ENCODE measurements at places on chromosomes 11 and 22. TPM values are rescaled to one million over a fixed set of nuclear protein-coding genes. Genes with fewer than 3 reads are reported as not detected.

GRCh38 chr11:7548659-7549274, 35.0 kb downstream of the PPFIBP2 start:
- DNase-seq = peak; percentile 89

GRCh38 chr11:126459691-126460281, 104.3 kb downstream of the ST3GAL4 start:
- no peak for DNase-seq

DNA sequence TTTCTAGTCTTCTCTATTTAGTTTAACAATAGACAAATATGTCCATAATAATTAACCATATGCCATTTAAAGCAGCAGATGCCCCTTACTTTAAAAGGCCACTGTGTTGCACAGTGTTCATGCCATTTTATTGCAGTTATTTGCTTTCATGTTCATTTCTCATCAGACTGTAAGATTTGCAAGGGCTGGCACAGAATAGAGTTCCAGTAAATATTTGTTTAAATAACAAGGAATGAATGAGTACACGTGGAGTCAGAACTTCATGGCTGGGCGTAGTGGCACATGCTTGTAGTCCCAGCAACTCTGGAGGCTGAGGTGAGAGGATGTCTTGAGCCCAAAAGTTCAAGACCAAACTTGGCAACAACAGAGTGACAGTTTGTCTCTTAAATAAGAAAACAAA, 1228.6 kb downstream of the LRRC4C start:
- DNase-seq = no peak

GRCh38 chr22:48863965-48864528, 963.6 kb downstream of the BRD1 start:
- DNase-seq = no peak

- no peak for DNase-seq
Observed at GRCh38 chr11:130518164-130518680, 69.8 kb downstream of the ADAMTS15 start.

GRCh38 chr11:492427-493226, 14.4 kb downstream of the RNH1 start:
- DNase-seq = no peak

Gene OR51A2
- not detected for total RNA-seq

- no peak for DNase-seq
Observed at GRCh38 chr11:10268746-10269488, 25.1 kb downstream of the SBF2 start.

DNA sequence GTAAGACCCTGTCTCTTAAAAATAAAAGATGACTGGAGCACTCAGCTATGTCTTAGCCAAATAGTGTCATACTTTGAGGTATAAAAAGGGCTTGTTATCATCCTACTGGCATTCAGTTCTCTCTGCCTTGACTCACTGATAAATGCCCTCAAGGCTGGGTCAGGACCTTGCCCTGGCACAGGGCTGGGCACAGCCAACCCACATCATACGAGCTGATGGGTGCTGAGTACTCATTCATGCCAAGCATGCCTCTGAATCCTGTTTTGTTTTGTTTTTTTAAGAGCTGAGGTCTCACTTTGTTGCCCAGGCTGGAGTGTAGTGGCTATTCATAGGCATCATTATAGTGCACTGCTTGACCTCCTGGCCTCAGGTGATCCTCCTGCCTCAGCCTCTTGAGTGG, 1.9 kb downstream of the SMTNL1 start:
- DNase-seq = no peak

DNA sequence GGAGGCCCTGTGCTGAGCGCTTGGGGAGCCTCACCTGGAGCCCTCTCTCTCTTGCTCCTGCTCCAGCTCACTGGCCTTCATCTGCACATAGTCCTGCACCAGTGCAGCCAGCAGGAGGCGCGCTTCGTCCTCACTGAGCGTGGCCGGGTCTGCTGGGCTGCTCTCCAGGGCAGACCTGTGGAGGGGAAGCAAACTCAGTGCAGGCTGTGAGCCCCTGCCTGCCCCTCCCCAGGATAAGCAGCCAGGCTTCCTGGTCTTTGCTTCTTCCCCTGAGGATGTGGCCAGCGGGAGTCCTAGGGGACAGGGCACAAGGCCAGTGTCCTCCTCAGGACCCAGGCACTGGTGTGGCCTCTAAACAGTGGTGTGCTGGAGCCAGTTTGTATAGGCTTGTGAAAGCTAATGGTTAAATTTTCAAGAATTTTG, 2.2 kb downstream of the CALCA start:
- peak; percentile 92 for DNase-seq

Gene C11orf91
- not detected for total RNA-seq

Gene APLNR
- 0.39 TPM for total RNA-seq

DNA sequence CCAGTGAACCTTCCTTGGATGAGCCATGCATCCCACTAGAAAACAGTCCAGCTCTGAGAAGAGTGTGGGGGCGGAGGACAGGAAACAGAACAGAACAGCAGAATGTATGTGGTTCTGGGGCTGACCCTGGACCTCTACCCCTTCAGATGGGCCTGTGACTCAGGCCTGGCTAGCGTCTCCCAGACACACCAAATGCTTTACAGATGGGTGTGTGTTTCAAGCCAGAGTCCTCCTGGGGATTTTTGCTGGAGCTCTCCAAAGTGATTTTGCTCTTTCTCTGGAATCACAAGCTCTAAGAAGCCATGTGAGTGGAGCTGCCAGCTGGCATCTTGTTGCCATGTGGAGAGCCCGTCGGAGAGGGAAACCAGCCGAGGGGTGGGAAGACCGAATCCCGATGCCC, 13.2 kb upstream of the C1QTNF4 start:
- DNase-seq = no peak

- DNase-seq = no peak
Observed at GRCh38 chr22:44221710-44222475, 41.2 kb downstream of the PARVG start.

GRCh38 chr11:47979378-47980087, 826 bp upstream of the PTPRJ start:
- DNase-seq = peak; percentile 75

DNA sequence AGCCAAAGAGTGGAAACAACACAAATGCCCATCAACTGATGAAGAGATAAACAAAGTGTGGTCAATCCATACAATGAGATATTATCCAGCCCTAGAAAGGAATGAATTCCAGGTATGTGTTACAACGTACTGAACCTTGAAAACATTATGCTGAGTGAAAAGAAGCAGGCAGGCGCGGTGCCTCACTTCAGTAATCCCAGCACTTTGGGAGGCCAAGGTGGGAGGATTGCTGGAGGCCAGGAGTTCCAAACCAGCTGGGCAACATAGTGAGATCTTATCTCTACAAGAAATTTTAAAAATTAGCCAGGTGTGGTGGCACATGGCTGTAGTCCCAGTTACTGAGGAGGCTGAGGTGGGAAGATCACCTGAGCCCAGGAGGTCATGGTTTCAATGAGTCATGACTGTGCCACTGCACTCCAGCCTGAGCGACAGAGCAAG, 24.6 kb upstream of the TESMIN start:
- no peak for DNase-seq

- peak; percentile 37 for DNase-seq
Observed at GRCh38 chr11:69644962-69645675, 4.2 kb downstream of the CCND1 start.

GRCh38 chr11:22552885-22553284, 72.7 kb downstream of the FANCF start:
- DNase-seq = no peak

Gene OR52E8
- not detected for total RNA-seq

DNA sequence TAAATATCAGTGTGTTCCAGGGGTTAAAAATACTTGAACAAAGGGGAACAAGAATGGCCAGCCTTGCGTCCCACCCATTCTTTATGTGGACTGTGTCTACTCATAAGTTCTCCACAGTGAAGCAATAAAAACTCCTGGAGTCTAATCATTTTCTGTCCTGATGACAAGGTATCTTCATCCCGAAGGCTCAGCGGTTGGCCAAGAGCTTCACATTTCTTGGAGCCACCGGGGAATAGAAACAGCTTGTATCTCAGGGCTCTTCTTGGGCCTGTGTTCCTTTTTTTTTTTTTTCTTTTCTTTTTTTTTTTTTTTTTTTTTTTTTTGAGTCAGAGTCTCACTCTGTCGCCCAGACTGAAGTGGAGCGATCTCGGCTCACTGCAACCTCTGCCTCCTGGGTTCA, 36.8 kb upstream of the ADORA2A start:
- DNase-seq = no peak

- DNase-seq = no peak
Observed at GRCh38 chr22:40348025-40348658, 1.8 kb downstream of the ADSL start.

Gene MOGAT2
- not detected for total RNA-seq

GRCh38 chr11:8809939-8810539, 101.0 kb upstream of the AKIP1 start:
- no peak for DNase-seq

- DNase-seq = peak; percentile 23
Observed at GRCh38 chr22:45228401-45228754, 12.3 kb downstream of the KIAA0930 start.

DNA sequence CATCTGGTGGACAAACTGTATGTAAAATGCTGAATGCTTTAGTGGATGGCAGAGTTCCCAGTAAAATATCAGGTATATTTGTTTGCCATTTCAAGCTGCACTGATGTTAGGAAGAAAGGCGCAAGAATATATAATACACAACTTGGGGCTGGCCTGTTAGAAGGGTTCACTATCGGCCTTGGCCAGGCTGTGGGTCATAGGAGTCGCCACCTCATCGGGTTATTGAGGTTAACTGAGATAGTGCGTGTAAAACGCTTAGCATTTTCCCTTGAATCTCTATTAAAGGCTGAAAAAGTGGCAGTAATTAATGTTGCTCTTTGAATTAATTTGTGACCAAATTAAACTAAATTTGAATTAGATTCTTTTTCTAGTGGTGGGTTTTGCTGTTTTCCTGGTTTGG, 5.1 kb downstream of the FAM118A start:
- DNase-seq = no peak

- peak; percentile 94 for DNase-seq
Observed at GRCh38 chr22:45602824-45603595, 68.6 kb upstream of the ATXN10 start.

Gene OR52R1
- total RNA-seq = not detected

GRCh38 chr11:119907878-119908572, 179.0 kb upstream of the NECTIN1 start:
- no peak for DNase-seq

Gene ANKK1
- total RNA-seq = 0.20 TPM

Gene SMC1B
- total RNA-seq = not detected

Gene CD6
- total RNA-seq = not detected

- DNase-seq = no peak
Observed at GRCh38 chr22:24216541-24217209, 28.2 kb downstream of the GGT5 start.

Gene C11orf97
- total RNA-seq = not detected

DNA sequence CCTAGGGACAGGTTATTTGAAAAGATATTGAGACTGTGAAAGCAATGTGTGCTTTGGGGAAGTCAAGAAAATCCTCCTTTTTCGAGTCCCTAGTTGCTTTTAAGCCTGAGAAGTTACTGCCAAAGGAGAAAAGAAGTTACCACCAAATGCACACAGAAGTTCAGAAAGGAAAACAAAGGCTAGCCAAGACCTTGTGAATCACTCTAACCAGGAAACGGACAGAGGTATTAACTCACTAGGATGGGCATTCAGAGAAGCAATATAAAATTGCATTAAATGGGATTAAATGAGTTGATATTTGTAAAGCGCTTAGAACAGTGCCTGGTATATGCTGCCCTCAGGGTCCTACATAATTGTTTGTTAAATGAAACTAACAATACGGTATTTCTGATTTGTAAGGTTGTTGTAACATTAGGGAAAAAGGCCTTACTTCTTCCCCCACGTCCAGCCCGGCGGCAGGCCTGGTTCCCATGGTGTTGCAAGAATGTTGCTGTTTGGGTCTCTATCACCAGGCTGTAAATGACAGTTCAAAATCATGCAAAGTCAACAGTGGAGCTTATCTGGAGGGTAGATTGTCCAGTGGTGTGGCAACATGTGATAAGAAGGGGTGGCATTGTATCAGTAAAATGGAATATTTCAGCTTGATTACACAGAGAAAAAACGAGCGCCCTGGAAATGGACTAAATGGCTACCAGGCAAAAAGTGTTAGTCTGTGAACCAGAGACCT, 7.1 kb downstream of the TMA7B start:
- DNase-seq = no peak

GRCh38 chr11:101940901-101941520, 24.7 kb upstream of the ANGPTL5 start:
- DNase-seq = no peak

DNA sequence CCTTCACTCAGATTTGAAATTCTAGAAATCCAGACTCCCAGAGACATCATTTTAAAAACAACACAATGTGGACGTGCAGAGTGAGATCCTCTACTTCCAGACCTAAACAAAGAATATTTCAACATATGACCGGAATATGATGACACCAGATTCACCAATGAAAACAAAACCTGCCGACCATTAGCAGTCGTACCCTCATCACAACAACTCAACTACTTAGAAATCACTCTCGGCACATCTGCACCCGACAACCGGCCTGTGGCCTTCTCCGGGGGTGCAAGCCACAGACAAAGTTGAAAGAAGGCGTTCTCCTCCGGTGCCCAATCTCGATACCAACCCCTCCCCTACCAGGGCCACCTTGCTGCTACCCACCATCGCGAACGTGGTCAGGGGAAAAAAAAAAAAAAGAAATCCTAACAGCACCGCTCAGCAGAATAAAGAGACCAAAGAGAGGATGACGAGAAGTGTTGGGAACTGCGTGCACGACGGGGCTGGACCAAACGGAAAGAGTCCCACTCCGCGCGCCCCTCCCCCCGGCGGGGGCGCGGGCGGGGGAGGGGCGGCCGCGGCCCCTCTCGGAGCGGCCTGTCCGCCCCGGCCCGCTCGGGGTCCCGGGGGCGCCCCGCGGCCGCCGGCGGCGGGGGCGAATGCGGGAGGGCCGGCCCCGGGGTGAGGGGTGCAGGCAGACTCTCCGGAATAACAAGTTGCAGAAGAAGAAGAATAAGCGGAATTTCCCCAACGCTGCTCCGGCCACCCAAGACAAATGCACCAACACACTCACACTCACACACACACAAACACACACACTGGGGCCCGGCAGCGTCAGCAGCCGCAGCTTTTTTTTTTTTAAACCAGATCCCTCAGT, 1.7 kb downstream of the PHF21A start:
- no peak for DNase-seq

- no peak for DNase-seq
Observed at GRCh38 chr22:43269246-43269645, 73.9 kb downstream of the SCUBE1 start.

DNA sequence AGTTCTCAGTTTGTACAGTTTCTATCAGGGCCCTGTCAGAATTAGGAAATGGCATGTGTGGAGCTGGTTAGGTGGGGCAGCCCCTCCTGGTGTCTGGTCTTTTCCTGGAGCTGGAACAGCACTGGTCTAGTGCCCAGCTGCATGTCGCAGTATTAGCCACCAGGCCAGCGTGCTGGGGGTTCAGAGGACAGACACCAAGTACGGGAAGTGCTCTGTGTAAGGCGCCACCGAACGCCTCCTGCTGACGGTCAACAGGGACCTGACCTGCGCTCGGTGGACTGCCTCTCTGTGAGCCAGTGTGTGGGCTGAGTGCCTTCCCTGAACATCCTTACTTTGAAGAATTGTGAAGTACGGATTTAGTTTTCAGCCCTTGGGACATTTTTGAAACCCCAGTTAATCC, 33.9 kb downstream of the AP2A2 start:
- no peak for DNase-seq

- no peak for DNase-seq
Observed at GRCh38 chr22:20621162-20621561, 113.8 kb downstream of the MED15 start.

Gene FIBIN
- not detected for total RNA-seq

GRCh38 chr22:50136581-50137015, 33.9 kb upstream of the PANX2 start:
- no peak for DNase-seq
